ENCODE measurements at places on chromosomes 6 and 20.

- peak; percentile 30 for DNase-seq
Observed at GRCh38 chr6:157982102-157982562, 469 bp downstream of the SYNJ2 start.

DNA sequence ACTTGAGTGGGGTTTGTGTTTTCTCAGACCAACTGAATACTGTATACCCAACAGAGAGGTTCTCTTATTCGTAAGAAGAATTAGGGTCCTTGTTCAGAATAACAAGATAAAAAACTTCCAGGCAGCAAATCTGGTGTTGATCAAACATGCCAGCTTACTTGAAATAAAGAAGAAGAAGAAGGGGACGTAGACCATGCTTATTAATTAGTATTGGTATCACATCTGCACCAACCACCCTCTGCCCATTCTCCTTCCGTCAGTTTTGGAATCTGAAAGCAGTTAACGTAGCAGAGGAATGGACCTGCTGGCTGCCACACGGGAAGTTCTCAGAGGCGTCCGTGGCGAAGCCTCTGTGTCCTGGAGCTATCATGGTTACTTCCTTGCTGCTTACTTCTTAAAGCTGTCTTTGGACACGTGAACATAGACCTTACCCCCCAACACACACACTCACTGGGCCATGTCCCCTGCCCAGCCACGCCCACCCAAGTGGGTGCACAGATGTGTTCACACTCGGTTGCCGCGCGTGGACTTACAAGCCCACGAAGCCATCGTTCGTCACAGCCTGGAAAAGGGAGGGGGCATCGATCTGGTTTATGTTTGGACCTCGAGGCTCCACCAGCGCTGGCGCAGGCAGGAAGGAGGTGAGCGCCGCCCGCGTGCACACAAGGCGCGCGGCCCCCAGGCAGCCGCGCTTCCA, 4.1 kb upstream of the DLL1 start:
- DNase-seq = no peak

DNA sequence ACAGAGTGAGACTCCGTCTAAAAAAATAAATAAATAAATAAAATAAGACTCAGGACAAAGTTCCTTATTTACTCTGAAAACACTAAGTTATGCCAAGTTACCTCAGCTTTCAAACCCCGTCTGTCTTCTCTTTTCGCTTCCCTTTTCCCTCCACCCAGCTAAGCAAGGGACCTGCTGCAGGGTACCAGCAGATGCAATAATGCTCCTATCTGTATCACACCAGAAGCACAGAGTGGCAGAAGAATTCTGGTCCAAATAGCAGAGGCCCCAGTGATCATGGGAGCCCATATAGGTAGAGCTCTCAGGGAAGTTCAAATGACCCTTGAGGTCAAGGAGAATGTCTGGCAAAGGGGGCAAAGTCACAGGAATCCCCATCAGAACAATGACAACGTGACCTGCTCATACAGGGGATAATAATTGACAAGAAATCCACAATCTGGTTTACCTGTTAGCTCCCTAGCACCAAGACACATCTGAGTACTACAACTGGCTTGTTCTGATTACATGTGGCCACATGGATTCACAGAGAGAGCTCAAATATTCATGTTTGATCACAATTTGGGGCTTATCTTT, 8.7 kb downstream of the GCM1 start:
- no peak for DNase-seq

GRCh38 chr20:43859994-43860393, 54.7 kb upstream of the TOX2 start:
- DNase-seq = no peak

DNA sequence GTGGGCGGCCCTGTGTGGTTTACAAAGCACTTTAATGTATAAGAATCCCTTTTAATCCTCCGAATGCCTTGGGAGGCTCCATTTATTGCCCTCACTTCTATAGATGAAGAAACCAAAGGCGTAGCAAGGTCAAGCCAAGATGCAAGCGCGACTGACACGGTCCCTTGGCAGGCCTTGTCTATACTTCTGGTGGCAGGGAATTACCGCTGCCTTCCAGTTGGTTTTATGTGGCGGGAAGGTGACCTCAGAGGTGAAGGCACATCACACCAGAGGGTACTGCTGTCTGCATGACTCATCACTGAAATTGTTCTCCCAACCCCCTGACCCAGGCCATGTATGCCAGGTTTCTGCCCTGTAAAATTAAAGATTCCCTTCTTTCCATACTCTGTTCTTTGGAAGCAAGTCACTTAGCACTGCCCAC, 36.1 kb upstream of the NAA20 start:
- DNase-seq = peak; percentile 24

- DNase-seq = no peak
Observed at GRCh38 chr6:15586503-15586902, 76.3 kb downstream of the DTNBP1 start.

DNA sequence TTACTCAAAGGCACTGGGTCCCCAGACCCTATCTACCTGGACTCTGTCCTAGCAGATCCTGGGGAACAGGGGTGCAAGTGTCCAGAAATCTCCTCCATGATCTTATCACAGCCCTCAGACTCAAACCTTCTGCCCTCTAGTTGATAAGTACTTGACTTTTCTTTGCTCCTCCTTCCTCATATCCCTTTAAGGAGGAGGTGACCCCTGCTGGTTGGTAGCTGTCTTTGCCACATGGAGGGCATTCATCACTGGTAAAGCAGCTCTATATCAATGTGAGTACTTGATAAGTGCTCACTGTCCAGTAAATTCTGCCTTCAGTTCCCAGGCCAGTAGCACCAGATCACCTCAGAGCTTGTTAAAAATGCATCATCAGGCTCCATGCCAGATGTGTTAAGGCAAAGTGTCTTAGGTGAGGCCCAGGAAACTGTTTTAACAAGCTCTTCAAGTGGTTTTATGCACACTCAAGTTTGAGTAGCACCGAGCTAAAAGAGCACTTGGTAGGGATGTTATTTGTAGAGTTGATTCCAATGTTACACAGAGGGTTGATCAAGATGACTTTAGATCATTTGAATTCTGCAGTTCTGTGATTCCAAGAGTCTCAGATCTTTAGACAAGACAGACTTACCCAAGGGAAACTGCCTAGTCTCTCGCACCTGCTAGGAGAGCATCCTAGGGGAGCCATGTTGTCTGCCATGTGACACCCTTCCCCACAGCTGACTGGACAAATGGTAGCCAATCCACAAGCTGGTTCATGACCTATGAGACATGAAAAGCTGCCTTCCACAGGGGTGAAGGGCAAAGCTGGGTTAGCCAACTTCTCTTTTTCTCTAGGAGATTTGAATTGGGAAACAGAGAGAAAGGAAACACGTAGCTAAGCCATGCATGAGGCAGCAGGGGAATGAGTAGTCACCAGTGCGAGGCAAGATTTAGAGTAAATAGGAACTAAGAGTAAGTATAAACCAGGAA, 18.6 kb downstream of the TREML2 start:
- DNase-seq = peak; percentile 71

DNA sequence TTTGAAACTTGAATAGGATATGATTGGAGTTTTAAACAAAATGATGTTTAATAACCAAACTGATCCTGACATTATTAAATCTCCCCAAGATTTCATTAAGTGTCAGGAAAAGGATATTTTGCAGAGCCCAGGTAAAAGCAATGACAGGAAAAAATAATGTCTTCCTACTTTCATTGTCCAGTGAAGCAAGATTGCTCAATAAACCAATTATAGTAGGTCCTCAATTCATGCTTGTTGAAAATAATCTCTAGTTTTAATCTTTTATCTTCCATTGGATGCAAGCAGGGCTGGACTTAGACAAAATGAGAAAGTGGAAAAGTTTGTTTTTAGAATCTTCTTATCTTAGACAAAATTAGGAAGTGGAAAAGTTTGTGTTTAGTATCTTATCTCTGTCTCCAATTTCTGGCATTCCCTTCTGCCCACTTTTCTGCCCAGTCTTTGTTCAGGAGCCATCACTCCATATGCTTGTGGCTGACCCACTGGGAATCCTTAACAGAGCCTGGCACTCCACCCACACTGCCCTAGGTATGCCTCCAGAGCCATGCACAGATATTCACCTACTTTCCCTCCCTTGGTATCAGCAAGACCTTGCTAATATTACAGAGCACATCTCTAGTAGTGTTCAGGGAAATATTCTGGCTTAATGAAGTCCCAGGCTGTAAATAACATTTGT, 57.0 kb upstream of the CARMIL1 start:
- DNase-seq = no peak

DNA sequence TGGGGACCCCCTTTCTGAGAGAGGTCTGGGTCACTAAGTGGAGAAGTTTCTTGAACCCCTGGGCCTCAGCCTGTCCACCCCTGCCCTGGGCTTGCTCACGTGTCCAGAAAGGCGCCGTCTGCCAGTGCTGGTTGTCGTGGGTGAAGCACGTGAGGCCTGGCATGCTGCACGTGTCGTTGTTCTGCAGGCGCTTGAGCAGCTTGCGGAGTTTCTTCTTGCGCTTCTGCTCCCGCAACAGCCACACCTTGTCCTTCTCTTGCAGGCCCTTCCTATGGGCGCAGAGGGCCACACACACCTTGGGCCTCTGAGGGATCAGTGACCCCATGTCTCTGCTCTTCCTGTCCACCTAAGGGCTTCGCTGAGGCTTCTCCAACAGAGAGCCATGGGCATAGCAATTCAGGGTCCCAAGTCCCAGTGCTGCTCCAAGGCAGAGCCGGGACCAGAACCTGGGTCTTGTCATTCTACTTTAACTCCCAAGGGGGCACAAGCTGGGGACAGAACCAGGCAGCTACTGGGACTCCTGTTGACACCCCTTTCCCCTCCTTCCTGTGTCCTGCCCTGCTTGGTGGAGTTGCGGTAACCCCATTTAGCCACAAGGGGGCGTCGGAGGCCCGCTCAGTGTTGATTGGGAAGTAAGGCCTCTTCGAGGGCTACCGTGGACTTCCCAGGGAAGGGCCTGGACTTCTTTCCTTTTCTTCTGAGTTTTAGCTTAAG, 121.8 kb downstream of the SULF2 start:
- peak; percentile 83 for DNase-seq

- DNase-seq = no peak
Observed at GRCh38 chr6:19086480-19086879, 699.3 kb downstream of the RNF144B start.

- peak; percentile 34 for DNase-seq
Observed at GRCh38 chr6:98203170-98203806, 631.1 kb upstream of the POU3F2 start.

- DNase-seq = no peak
Observed at GRCh38 chr6:13838616-13839015, 24.3 kb upstream of the MCUR1 start.

DNA sequence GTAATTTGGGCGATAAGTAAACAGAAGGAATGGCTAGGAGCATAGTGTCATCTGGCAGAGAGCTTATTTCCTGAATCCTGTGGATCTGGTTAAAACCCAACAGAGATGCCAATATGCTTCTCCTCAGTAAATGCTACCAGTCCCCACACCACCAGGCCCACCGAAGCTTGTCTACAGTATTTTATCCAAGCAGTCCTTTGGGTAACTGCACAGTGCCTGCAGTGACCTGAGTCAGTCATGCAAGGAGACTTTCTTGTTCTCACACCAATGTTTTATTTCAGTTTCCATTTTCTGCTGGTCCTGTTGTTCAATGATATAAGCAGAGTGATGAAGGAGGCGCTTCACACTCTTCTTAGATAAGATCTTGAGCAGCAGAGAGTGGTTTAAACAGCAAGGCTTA, 326.3 kb downstream of the RIMS1 start:
- DNase-seq = no peak

GRCh38 chr6:82555801-82556200, 192.2 kb downstream of the TPBG start:
- no peak for DNase-seq

GRCh38 chr20:41391587-41392001, 25.0 kb upstream of the EMILIN3 start:
- DNase-seq = no peak

- DNase-seq = no peak
Observed at GRCh38 chr6:131982740-131983259, 31.6 kb upstream of the CCN2 start.

- DNase-seq = no peak
Observed at GRCh38 chr6:37704923-37705238, 7.2 kb upstream of the MDGA1 start.

DNA sequence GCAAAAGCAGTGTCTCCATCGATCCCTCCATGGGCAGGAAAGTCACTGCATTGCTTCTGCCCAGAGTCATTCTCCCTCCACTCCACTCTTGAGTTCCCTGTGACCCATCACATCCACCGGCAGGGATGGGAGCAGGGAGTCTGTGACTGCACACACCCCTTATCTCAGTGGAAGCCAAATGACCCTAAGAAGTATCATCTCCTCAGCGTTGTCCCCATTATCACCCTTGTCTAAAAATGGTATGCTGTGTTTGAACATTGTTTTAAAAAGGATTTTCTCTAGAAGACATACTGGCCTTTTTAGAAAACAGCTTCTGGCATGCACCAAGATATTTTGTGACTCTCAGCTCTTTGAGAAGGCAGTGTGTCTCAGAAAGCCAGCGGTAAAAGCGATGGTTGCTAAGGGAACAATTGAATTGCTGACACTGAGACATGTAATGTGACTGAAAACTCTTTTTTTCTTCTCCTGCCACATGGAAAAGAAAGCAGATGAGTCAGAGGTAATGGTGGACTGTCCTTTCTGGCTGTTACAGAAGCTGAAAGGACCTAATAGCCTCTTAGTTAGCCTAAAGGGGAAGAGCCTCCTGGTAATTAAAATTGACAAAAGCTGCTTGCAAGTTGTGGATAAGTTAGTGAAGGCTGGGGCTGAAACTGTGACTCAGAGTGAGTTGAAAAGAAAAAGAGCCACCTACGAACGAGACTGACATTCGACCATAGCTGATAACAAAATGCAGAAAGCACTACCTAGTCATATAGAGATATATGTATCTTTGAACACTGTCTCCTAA, 120.5 kb downstream of the MAP3K7 start:
- DNase-seq = no peak

Data from A673 (cell line).